Stimulated activated CD8-positive, alpha-beta memory T cell treated with anti-CD3 and anti-CD28 coated beads, Interleukin-4, amount 100 ng/mL, for 4 hours (primary cell): ENCODE measurements at places on chromosomes 5 and 9.

GRCh38 chr5:53934151-53934820 is 373.8 kb downstream of the NDUFS4 start:
- DNase-seq, result no peak

DNA sequence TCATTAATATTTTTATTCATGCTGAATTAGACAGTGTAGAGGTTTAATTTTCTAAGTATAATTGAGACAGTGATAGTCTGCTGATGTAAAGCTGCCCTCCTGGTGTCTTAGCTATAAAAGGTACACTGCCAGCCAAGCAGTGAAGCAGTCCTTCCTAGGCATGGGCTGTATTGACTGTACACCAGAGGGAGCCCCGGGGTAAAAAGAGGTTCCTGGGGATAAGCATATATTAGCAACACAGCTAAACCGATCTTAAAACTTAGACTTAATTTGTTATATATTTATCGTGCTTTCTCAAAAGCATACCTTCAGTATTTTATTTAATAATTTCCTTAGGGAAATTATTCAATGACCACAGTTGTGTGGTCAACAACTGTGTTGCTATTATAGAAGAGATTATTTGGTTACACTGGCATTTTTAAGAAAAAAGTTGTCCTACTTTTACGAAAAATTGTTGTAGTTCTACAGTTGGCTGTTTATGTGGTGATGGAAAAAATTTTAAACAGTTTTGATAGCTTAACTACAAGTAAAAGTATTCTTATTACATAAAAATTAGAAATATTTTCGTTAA is 68.8 kb downstream of the ELL2 start:
- no peak for DNase-seq

DNA sequence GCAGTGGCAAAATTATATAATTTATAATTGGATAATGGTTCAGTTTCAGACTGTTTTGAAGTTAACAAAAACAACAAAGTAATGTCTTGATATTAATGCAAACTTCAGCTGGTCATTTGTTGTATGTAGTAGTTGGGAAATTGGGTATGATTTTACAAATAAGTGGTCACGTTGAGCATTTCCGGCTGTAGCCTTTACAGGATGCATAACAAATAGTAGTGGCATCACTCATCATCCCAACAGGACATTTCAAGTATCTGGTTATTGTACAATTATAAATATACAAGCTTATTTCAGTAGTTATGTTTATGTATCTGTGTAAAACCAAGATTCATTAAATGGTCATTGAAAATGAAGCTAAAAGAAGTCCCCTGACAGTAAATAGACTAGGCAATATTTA is 72.9 kb downstream of the SMIM15 start:
- DNase-seq, result no peak

- no peak for DNase-seq
Observed at GRCh38 chr5:887947-888637, 4.5 kb downstream of the BRD9 start.

- DNase-seq, result no peak
Observed at GRCh38 chr5:66724349-66725139, 128.4 kb downstream of the MAST4 start.

GRCh38 chr5:62143268-62144229 is 162.5 kb upstream of the KIF2A start:
- DNase-seq, result no peak

DNA sequence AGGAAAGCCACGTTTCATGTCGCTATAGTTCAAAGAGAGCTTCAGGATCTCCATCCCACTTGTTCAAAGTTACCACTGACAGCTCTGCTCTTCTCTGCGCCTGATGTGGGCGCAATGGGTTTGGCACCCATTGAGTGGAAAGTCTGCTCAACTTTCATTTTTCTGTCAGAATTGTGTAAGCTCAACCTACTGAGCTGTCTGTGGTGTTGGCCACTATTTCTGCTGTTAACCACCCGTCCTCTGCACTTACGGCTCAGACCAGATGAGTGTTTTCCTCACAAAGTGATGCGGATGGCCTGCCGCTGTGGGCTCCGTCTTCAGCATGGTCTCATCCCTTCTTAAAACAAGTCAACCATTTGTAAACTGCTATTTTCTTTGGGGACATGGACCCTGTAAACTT is 131.2 kb downstream of the WNK2 start:
- no peak for DNase-seq

- no peak for DNase-seq
Observed at GRCh38 chr9:81683238-81683637, 6.1 kb downstream of the TLE1 start.

DNA sequence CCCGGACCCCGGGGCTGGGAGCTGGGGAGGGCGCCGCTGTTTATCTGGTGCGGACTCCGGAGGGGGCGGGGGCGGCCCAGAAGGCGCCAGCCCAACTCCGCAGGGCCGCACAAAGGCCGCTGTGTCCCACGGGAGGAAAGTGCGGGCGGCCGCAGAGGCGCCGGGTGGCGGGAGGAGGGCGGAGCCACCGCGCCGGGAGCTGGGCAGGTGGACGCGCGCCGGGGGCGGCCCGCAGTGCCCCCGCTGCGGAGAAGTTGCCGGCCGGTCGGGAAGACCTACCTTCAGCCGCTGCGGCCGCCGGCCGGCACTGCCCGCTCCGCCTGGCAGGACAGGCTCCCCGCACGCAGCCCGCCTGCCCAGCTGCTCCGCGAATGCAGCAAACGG is 43.6 kb downstream of the NACC2 start:
- DNase-seq, result no peak

GRCh38 chr9:98488571-98489312 is 220.0 kb downstream of the GABBR2 start:
- DNase-seq, result no peak

- no peak for DNase-seq
Observed at GRCh38 chr5:179679014-179679674, 1.7 kb downstream of the CBY3 start.

- no peak for DNase-seq
Observed at GRCh38 chr5:137610598-137610997, 111.5 kb upstream of the SPOCK1 start.

DNA sequence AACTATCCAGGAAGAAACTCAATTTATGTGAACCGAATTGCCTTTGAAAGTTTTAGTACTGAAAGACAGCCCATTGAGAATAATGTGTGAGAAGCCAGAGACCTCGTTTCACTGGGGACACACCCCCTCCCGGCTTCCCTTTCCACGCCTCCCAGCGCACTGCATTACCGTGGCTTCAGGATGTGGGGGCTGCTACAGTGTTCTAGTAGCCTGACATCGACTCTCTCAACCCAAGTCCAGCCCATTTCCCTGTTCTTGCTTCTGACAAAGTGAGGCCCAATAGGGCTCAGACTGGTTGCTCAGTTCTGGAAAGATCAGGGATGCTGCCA is 3.5 kb downstream of the PAX5 start:
- no peak for DNase-seq

GRCh38 chr5:5572010-5572865 is 149.8 kb downstream of the ICE1 start:
- no peak for DNase-seq

DNA sequence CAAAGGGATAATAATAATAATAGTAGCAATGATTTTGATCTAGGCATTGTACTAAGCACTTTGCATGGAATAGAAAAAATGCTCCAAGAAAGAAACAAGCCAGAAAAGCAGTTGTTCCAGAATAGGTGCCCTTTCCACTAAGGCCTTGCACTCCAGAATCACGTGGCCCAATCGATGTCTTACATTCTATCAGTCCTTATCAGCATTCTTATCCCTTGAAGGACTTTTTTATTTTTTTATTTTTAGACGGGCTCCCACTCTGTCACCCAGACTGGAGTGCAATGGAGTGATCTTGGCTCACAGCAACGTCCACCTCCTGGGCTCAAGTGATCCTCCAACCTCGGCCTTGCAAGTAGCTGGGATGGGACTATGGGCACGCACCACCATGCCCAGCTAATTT is 36.5 kb downstream of the PDZD2 start:
- no peak for DNase-seq
